Fibroblast of gingiva (primary cell): ENCODE measurements at places on chromosomes 5 and 9.

DNA sequence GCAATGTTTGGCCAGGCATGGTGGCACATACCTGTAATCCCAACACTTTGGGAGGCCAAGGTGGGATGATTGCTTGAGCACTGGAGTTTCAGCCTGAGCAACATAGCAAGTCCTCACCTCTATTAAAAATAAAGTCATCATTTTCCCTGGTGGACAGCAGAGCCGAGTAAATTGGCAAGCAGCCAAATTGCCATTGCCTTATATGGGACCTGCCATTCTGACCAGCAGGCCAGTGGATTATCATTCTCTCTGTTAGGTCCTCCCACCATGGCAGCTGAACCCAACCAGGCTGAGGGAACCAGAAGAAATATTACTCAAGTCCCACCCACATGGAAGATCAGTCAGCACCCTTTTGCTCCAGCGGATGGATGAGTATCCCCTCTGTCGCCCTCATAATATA is 1829.9 kb downstream of the EFNA5 start:
- DNase-seq: no peak

DNA sequence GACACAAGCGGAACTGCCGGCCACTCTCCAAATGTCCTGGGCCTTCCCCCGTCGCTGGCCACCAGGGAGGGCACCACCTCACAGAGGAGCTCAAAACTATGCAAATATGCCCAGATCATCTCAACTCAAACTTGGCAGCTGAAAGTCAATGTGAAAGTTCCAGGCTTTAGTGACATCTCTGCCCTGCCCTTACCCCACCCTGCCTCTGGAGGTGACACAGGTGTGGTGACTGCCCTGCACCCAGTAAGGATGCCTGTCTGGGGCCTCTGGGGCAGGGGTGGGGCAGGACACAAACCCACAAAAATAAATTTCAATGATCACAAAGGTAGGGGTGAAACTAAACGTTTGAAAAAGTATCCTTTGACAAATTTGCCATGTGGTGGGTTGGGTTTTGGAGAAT is 213.4 kb downstream of the HSPA4 start:
- DNase-seq: no peak

GRCh38 chr5:169717288-169717687 is 80.2 kb downstream of the DOCK2 start:
- DNase-seq: peak; percentile 86

GRCh38 chr9:115845648-115846312 is 307.8 kb upstream of the PAPPA start:
- peak; percentile 83 for DNase-seq
